ENCODE measurements at places on chromosomes 5 and 9.
A peak's percentile ranks its signal among the peaks of the same experiment; 100 is the strongest.

- DNase-seq: no peak
Measured at GRCh38 chr5:82325996-82326395, 47.8 kb upstream of the RPS23 start.

GRCh38 chr5:172140120-172140519 lies 47.9 kb downstream of the STK10 start:
- no peak for DNase-seq

- peak; percentile 49 for DNase-seq
Measured at GRCh38 chr9:133031496-133031911, 707 bp downstream of the GTF3C5 start.

GRCh38 chr5:159878988-159879471 lies 37.3 kb upstream of the ADRA1B start:
- no peak for DNase-seq

- DNase-seq: no peak
Measured at GRCh38 chr5:143297756-143298155, 105.7 kb downstream of the NR3C1 start.

- no peak for DNase-seq
Measured at GRCh38 chr9:75226403-75227139, 138.3 kb downstream of the OSTF1 start.

GRCh38 chr5:152599096-152599495 lies 194.0 kb upstream of the NMUR2 start:
- DNase-seq: no peak

- no peak for DNase-seq
Measured at GRCh38 chr5:179387151-179388110, 42.2 kb upstream of the ADAMTS2 start.

DNA sequence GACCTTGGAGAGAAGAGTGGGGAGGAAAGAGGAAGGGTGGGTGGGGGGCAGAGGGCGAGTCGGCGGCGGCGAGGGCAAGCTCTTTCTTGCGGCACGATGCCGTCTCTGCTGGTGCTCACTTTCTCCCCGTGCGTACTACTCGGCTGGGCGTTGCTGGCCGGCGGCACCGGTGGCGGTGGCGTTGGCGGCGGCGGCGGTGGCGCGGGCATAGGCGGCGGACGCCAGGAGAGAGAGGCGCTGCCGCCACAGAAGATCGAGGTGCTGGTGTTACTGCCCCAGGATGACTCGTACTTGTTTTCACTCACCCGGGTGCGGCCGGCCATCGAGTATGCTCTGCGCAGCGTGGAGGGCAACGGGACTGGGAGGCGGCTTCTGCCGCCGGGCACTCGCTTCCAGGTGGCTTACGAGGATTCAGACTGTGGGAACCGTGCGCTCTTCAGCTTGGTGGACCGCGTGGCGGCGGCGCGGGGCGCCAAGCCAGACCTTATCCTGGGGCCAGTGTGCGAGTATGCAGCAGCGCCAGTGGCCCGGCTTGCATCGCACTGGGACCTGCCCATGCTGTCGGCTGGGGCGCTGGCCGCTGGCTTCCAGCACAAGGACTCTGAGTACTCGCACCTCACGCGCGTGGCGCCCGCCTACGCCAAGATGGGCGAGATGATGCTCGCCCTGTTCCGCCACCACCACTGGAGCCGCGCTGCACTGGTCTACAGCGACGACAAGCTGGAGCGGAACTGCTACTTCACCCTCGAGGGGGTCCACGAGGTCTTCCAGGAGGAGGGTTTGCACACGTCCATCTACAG lies 760 bp downstream of the NPR3 start:
- peak; percentile 32 for DNase-seq

DNA sequence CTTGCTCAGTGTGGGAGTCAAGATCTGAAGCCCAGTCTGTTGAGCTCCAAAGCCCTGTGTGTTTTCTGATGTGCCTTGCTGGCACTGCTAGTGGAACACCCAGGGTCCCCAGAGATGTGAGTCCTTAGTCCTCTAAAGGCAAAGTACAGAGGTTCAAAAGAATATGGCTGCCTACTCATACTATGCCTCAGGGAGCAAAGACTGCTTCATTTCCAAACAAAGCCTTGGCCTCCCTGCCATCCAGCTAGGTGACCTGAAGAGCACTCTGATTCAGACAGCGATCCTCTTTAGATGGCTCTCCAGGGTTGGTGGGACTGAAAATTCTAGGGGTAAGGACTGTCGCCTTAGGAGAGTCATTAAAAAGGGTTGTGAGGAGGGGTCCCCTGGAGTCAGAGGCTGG lies 2.0 kb downstream of the PRLR start:
- no peak for DNase-seq

- DNase-seq: no peak
Measured at GRCh38 chr5:18797222-18797621, 1163.0 kb downstream of the TAF11L14 start.

- no peak for DNase-seq
Measured at GRCh38 chr5:36944607-36945225, 68.1 kb downstream of the NIPBL start.

DNA sequence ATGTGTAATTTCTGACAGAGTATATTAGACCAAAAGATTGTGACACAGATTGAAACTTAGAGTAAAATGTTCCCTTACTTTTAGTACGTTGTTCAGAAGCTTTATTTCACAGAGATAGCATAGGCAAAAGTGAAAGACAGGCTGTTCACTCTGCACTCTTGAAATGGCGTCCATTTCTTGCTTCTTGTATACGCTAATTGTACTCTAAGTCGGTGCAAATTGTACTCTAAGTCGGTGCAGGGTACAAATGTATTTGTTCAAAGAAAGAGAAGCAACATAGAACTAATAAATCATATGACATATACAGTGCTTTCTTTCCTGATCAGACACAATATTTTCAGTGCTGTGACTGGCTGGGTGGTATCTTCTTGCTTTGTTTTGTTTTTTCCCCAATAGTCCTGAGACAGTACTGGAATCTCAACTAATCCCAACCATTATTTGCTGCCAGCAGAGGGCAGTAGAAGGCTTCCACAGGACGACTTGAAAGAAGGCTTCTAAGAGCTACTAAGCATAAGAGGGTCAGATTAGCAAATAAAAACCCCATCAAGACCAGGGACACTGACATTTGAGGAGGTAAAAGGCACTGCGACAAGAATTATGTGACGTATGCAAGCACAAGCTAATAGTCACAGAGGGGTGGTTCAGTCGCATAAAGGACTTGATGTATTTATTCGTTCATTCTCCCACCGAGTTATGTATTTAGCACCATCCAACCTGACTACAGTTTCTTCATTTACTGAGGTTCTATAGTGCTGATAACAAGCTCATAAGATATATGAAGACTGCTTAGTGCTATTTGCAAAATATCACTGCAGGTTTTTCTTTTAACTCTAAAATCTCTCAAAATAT lies 831.8 kb downstream of the TAF11L14 start:
- peak; percentile 66 for DNase-seq

DNA sequence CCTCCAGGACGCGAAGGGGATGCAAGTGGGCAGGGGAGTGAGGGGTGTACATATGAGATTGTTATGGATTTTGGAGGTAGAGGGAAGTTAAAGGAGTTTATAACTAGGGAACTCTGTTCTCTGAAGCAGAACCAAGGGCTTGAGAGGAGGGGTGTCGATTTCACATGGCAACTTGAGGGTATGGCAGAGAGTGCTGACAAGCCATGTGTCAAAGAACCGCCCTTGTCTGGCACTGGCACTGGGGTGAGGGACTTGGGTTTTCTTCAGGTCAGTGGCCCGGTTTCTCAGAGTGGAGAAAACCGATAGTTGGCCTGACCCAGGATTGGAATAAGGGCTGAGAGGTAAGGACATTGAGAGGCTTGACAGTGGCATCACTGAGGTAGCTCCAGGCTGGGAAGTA lies 47.7 kb upstream of the TESK1 start:
- no peak for DNase-seq

- DNase-seq: no peak
Measured at GRCh38 chr5:5460311-5460710, 37.8 kb downstream of the ICE1 start.

DNA sequence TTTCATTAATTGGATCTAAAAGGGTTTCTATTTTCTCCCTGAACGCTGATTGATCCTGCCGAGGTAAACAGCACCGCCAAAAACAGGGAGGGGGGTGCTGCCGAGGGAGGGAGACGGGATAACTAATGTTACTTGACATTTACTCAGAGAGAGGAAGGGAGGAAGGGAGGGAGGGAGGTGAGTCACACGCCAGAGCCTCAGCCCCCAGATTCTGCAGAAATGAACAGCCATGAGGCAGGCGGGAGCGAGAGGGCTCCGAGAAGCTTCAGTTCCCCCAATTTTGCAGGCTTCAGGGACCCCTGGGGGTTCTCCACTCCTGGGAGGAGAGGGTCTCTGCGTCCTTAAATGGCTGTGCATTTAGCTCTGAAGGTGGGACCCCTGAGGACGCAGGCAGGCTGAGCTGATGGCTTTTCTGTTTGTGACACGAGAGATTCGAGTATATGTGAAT lies 59.1 kb upstream of the IER5L start:
- DNase-seq: peak; percentile 84

DNA sequence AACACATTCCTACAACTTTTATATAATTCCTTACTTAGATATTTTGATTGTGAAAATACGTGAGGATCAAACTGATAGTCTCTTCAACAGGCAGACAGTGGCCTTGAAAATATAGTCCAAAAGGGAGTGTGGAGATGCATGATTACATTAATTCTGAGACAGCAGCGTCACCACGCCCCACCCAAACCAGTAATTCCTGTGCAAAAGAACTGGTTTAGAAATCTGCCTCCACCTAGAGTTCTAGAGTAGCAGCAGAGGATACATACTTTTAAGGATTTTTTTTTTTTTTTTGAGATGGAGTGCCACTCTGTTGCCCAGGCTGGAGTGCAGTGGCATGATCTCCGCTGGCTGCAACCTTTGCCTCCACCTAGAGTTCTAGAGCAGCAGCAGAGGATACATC lies 1.6 kb upstream of the TUT7 start:
- DNase-seq: peak; percentile 9

- DNase-seq: no peak
Measured at GRCh38 chr5:36374266-36374862, 72.7 kb upstream of the RANBP3L start.

DNA sequence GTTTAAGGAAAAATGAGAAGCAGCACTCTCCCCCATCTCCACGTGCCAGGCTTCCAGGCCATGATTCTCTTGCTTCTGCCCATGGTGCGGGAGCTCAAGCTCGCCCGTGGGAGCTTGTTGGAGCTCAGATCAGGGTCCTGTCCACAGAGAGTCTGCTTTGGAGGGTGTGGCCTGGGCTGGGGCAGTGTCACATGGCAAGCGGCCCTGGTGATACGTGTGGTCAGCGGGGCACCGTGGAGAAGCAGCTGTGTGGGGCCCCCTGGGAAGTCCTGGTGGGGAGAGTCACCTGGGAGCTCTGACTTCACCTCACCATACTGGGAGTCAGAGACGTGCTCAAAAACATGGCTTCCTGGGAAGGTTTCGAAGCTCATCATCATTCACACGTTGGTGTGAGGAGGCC lies 275.3 kb downstream of the GADD45G start:
- DNase-seq: no peak

GRCh38 chr9:126857261-126857960 lies 3.0 kb upstream of the ZBTB34 start:
- DNase-seq: no peak
